Fibroblast of the aortic adventitia (primary cell): ENCODE measurements at places on chromosomes 6 and 20.

- DNase-seq = no peak
Observed at GRCh38 chr6:170152124-170152926, 138.6 kb downstream of the DLL1 start.

- no peak for DNase-seq
Observed at GRCh38 chr6:156098839-156099238, 643.2 kb upstream of the NOX3 start.

- DNase-seq = peak; percentile 41
Observed at GRCh38 chr6:119161438-119161837, 83.0 kb upstream of the FAM184A start.

GRCh38 chr20:61267241-61267640 is 15.2 kb downstream of the CDH4 start:
- DNase-seq = no peak

- no peak for DNase-seq
Observed at GRCh38 chr6:168341280-168341900, 21.8 kb upstream of the DACT2 start.
